ENCODE measurements at places on chromosomes 5 and 9.

GRCh38 chr9:91908293-91908623 lies 41.8 kb downstream of the ROR2 start:
- no peak for DNase-seq

DNA sequence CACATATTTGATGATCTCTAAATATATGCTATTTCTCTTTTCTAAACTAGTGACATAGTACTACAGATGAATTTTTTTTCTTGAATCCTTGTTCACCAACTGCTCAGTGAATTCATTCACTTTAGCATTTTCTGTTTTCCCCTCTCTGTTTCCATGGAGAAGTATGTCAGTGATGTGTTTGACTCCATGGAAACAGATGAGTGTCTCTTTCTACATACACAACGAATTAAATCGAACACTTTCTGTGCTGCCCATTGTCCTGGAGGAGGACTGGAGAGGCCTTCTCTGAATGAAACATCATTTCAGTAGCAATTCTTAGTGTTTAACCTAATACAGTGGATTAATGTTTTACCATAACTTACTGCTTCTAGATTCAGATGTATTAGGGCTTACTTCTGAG lies 9.5 kb downstream of the INVS start:
- no peak for DNase-seq

DNA sequence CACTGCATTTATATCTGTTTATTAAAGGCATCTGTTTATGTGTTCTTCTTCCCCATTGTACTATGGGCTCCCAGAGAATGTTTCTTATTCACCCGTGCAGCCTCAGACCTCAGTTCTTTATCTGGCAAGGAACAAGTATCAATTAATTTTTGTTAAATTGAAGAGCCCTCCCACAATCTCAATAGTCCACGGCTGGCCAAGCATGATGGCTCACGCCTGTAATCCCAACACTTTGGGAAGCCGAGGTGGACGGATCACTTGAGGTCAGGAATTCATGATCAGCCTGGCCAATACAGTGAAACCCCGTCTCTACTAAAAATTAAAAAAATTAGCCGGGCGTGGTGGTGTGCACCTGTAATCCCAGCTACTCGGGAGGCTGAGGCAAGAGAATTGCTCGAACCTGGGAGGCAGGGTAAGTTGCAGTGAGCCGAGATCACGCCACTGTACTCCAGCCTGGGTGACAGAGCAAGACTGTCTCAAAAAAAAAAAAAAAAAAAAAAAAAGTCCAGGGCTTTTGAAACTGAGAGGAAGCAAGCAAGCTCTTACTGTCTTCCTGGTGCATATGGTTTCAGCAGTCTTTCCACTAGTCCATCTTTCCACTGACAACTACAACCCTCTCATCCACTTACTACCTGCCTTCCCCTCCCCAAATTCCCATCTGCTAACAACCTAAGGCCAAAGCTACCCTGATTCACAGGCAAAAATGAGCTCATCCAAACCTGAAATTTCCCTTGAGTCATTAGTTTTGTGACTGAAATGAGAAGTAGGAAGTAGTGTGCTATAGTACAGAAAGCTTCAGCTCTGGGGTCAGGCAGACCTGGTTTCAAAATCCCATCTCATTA lies 2.3 kb upstream of the HK3 start:
- DNase-seq, result no peak

GRCh38 chr9:135990468-135991429 lies 29.6 kb upstream of the UBAC1 start:
- DNase-seq, result peak; percentile 67

DNA sequence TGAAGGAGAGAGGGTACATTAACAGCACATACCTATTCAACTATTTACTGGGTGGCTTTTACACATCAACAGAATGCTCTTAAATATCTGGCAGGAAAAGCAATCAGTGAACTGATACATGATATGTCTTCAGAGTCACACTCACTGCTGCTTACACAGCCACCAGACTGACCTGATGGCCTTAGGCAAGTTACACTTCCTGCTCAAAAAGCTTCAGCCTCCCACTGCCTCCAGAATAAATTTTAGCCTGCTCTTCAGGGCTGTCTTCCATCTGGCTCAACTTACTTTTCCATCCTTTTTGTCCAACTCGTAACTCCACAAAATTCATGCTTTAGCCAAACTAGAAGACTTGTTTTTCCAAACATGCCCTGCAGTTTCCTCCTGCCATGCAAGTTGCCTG lies 10.7 kb downstream of the LOX start:
- no peak for DNase-seq

- no peak for DNase-seq
Measured at GRCh38 chr5:113061846-113062780, 85.5 kb downstream of the DCP2 start.

DNA sequence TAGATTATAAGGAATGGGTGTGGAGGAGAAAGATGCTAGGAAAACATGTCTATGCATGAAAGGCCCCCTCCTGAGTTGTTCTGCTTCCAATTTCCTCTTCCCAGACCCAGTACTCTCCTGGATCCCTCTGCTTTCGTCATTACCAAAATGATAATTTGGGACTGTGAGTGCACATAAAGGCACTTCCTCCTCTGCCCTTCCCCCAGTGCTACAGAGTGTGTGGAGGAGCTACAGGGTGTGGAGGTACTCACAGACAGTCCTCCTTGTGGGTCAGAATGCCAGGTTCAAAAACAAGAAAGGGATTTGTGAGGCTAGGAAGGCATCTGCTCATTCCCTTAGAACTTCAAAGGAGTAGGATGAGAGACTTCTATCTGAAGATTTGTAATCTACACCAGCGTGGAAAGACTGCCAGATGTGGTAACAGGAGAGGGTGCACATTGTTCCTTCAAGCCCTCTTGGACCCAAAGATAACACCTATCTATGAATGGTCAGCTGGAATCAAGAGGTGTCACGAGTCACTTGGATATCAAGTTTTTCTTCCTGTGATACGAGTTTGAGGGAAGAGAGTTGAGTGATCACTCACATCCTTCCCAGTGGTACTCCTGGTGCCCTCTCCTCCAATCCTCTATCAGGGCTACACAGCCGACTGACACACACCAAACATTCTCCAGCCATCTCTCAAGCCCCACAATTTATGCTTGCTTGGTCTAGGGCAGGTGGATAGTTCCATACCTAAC lies 201.1 kb downstream of the EPB41L4A start:
- no peak for DNase-seq
